ENCODE measurements at places on chromosomes 6 and 20.
A peak's percentile ranks its signal among the peaks of the same experiment; 100 is the strongest.

DNA sequence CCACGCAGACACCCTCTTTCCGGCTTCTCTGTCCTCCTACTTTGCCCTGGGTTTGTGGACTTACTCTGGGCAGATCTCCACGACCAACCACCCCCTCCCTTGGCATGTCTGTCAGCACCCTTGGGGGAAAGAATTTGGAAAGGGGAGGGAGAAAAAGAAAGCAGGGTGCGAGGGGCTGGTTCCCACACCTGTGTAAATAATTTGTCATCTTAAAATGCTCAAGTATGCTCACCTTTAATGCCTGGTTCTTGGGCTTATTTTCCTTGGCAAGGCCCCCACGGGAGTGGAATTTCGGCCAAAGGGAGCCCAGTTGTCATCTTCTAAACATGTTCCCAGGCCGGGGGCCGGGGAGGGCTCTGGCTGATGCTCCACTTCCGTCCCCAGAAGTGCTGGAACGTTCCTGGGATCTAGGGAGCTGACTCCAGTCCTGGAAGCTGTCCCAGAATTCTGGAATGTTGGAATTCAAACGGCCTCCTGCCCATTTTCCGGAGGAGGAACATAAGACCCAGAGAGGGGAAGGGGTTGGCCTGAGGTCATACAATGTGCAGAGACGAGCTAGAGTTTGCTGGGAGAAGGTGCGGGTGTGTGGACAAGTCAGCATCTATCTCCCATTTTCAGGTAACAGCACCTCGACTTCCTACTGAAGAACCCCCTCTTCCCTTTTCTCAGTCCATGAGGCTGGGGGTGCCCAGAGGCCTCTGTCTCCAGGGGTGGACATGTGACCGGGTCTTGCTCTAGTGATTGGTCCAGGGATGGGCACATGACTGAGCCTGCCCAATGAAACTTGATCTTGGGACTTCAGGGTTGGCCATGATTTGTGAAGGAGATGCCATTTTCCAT is 122.3 kb downstream of the CEBPB start:
- DNase-seq: no peak

- DNase-seq: no peak
Measured at GRCh38 chr6:14026831-14027539, 90.6 kb upstream of the CD83 start.

GRCh38 chr20:17497821-17498580 is 33.2 kb downstream of the BFSP1 start:
- DNase-seq: no peak

DNA sequence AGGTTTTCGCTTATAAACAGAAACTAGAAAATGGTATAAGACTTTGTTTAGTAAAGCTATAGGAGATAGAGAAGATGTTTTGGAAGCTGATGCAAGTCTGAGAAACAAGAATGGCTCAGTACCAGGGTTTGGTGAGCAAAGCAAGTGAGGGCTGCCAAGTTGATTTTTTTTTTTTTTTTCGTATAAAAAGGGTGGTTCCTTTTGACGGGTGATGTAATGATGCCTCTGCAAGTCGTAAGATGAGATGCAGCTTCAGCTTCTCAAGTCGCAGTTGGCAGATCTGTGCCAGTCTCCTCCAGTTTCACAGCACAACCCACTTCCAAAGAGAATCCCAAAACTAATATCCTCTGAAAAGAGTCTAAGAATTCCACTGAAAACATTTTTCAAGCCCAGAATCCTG is 252.8 kb upstream of the CDH4 start:
- peak; percentile 74 for DNase-seq

GRCh38 chr6:50185006-50185405 is 135.3 kb upstream of the DEFB112 start:
- peak; percentile 11 for DNase-seq

DNA sequence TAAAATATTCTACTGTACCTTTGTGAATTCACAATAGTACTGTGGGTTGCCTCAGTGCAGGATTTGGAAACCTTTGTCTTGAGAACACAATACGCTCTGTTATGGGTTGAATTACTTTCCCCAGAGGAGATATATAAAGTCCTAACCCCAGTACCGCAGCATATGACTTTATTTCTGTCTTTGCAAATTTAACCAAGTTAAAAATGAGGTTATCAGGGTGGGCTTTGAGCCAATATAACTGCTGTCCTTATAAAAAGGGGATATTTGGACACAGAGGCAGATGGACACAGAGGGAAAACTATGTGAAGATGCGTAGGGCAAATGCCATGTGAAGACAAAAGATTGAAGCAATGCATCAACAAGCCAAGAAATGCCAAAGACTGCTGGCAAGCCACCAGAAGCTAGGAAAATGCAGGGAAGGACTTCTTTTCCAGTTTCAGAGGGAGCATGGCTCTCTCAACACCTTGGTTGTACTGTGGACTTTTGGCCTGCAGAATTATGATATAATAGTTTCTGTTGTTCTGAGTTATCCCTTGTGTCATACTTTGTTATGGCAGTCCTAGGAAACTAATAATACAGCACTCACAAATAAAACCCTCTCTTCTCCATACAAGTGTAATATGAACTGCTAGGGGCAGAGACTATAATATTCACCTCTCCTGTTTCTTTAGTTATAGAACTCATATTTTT is 292.6 kb upstream of the SPTLC3 start:
- DNase-seq: no peak

Measured in erythroblast (primary cell).